Amniotic stem cell (primary cell): ENCODE measurements at places on chromosomes 12 and 14.

DNA sequence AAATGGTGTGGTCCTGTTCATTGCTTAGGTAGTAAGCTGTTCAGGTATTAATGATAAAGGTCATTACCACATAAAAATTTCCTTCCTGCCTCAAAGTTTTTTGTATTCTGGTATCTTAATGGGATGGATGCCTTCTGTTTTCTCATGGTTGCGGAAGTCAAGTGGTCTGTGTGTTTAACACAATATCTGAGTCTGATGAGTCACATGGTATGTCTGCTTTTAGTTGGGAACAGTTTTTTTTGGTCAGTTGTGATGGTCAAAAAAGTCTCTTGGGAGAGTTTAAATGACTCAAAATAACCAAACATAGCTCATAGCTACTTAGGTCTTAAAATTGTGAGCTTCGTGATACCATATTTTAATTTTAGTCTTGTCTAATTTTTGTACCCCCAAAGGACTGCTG is 40.7 kb downstream of the STK38L start:
- no peak for DNase-seq

- DNase-seq: no peak
Measured at GRCh38 chr14:90599339-90599738, 202.5 kb downstream of the CALM1 start.

DNA sequence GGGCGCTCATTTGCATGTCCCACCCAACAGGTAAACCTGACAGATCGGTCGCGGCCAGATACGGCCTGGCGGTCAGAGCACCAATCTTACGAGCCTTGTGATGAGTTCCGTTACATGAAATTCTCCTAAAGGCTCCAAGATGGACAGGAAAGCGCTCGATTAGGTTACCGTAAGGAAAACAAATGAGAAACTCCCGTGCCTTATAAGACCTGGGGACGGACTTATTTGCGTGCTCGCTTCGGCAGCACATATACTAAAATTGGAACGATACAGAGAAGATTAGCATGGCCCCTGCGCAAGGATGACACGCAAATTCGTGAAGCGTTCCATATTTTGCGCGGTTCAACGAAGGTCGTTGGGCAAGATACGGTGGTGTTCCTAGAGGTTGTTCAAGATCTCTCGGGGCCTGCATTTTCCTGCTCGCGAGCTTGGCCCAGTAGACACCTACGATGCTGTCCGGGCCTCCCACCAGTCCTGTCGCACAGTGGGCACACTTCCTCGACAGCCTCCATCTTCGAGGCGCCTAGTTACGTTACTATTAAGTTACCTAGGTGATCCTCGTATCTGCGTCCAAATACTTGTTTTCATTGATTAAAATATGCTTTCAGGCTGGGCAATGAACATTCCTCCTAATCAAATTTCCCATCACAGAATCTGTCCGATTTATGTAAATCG is at the start of gene RNU6-7:
RNU6-7 (plus strand) TSS at position 230 of the 675 bp plus-strand sequence.
- DNase-seq: no peak

- peak; percentile 26 for DNase-seq
Measured at GRCh38 chr12:55842681-55843429, at the start of gene MMP19. TSS of gene MMP19 (minus strand) at chr12:55842936. CDS start at chr12:55842830, 106 bp downstream.

- DNase-seq: no peak
Measured at GRCh38 chr12:54232790-54233189, 44.0 kb upstream of the SMUG1 start.

- DNase-seq: no peak
Measured at GRCh38 chr12:6463216-6463615, 7.3 kb downstream of the VAMP1 start.
